WTC11 (cell line): ENCODE measurements at places on chromosomes 2 and 18. TPM values are rescaled to one million over a fixed set of nuclear protein-coding genes. Genes with fewer than 3 reads are reported as not detected.

DNA sequence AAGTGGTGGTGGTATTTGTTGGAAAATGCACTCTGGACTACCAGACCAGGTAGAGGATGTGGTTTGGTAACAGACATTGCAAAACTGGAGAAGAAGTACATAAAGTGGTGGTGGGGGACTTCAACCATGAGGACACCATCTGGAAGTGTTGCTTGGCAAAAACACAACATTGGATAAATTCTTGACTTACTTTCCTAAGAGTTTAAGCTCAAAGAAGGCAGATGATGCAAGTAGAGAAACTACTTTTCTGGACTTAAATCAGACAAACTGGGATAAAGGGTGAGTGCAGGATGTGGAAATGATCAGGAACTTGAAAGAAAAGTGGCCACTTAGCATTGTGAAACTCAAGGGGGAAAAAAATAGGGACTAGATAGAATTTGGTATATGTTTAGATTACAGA is 487.4 kb downstream of the ZEB2 start:
- H3K4me1 ChIP-seq = peaks cover 11% of the 10 kb centered on the region
- no peaks in the 10 kb centered on the region for H3K36me3 ChIP-seq
- DNase-seq = no peak
- H3K4me3 ChIP-seq = no peak overlapping the region
- no peaks in the 10 kb centered on the region for H3K27me3 ChIP-seq

- no peak for DNase-seq
- H3K36me3 ChIP-seq = no peaks in the 10 kb centered on the region
- no peaks in the 10 kb centered on the region; the same call in 1 of the 2 replicates for H3K4me1 ChIP-seq
- H3K27me3 ChIP-seq = no peaks in the 10 kb centered on the region
- no peak overlapping the region for H3K27ac ChIP-seq
Measured at GRCh38 chr18:13548966-13549879, 177.1 kb downstream of the FAM210A start.

- peaks cover 13% of the 10 kb centered on the region for H3K4me1 ChIP-seq
- H3K27ac ChIP-seq = no peak overlapping the region
- H3K27me3 ChIP-seq = no peaks in the 10 kb centered on the region
Measured at GRCh38 chr2:76268902-76269620, 558.3 kb upstream of the GCFC2 start.

Gene BMP10
- total RNA-seq = not detected in 3 replicates

Gene UGT1A10
- total RNA-seq = 0.11 to 0.18 TPM in 2 of 3 replicates, not detected in the other
